ENCODE measurements at places on chromosomes 2 and 18.
A peak's percentile ranks its signal among the peaks of the same experiment; 100 is the strongest.

- no peak for DNase-seq
Observed at GRCh38 chr2:177295484-177295883, 31.0 kb upstream of the NFE2L2 start.

GRCh38 chr2:205763708-205764211, 81.5 kb downstream of the NRP2 start:
- peak; percentile 9 for DNase-seq

- DNase-seq: no peak
Observed at GRCh38 chr2:9708683-9709538, 78.1 kb upstream of the YWHAQ start.

- DNase-seq: peak; percentile 83
Observed at GRCh38 chr2:173184031-173185004, 108.7 kb downstream of the MAP3K20 start.

- no peak for DNase-seq
Observed at GRCh38 chr2:239385096-239386000, 15.5 kb downstream of the HDAC4 start.

DNA sequence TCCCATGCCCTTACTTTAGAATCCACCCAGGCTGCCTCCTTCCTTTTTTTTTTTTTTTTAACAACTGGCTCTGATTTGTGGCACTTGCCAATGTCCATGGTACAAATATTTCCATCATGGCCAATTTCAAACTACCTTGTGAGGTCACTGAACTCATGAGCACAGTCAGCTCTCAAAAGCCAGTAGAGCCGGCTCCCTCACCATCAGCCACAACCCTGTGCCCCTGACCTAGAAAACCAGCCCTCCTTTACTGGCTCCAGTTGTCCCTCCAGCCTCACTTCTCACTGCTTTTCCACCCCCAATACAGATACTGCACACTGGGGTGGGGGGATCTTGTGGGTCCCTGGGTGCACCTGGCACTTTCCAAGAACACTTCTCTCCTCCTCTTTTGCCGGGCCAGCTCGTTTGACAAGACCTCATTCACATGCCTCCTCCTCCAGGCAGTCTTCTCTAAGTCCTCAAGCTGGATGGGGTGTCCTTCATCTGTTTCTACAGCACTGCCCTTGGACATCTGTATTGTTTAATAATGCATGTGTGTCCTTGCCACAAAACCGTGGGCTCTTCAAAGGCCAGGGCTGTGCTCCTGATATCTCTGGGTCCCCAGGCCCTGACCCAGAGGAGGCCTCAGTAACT, 35.5 kb downstream of the SDC1 start:
- DNase-seq: no peak

- no peak for DNase-seq
Observed at GRCh38 chr18:13217971-13218367, 591 bp upstream of the LDLRAD4 start.

- DNase-seq: no peak
Observed at GRCh38 chr2:12236136-12236844, 480.4 kb upstream of the TRIB2 start.

DNA sequence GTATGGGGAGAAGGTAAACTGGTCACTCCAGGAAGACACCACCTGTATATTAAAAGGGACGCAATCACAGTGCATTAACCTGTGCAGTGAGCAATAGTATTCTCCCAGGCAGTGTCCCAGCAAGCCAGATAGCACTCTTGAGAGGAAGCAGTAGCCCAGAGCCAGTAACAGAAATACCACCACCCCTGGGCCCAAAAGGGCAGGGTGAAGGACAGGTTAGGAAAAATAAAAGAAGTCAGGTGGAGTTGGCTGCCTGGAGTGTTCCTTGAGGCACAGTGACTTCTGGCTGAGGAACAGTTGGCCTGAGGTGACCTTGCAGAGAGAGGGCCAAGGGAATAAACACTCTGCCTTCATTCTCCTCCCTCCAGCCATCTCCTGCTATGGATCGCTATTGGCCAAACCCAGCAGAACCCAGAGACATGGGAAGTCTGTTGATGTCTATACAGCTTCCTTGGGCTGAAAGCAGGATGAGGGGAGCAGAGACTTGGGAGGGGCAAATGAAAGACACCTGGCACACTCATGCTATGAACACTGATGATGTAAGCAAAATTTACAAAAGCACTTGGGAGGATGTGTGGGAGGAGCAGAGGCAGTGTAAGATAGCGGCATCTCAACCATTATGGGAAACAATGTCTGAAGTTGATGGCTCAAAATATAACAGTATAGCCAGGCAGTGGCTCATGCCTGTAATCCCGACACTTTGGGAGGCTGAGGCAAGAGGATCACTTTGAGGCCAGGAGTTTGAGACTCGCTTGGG, 7.5 kb downstream of the C18orf32 start:
- DNase-seq: no peak

- no peak for DNase-seq
Observed at GRCh38 chr2:64338910-64339500, 115.0 kb upstream of the LGALSL start.

DNA sequence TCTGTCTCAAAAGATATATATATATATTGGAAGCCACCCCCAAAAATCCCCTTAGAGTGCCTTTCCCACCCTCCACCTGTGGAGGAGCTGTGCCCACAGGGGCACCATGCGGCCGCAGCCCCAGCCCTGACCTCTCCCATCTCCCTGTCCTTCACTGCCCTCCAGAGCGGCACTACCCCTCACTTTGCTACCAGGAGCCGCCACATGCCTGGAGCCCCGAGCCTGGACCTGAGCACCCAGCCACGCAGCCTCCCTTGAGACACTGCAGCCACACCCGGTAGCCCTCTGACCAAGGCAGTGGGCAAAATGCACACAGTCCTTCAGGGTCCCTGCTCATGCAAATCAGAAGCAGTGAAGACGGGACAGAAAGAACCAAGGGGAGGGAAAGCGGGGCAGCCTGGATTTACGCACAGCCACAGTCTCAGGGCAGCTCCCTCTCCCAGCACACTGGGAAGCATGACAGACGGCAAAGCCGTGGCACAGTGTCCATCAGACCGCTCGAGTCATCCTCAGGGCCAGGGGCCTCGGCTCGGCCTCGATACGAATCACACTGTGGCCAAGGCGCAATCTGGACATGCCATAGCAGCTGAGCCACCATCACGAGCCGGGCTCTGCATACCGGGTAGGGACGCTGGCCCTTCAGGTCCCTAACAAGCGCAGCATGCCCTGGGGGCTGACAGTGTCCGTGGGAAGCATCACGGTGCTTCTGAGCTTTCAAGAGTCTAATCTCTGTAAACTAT, 10.1 kb downstream of the HDAC4 start:
- DNase-seq: no peak

GRCh38 chr2:146777181-146777580, 1067.6 kb upstream of the ACVR2A start:
- DNase-seq: no peak

DNA sequence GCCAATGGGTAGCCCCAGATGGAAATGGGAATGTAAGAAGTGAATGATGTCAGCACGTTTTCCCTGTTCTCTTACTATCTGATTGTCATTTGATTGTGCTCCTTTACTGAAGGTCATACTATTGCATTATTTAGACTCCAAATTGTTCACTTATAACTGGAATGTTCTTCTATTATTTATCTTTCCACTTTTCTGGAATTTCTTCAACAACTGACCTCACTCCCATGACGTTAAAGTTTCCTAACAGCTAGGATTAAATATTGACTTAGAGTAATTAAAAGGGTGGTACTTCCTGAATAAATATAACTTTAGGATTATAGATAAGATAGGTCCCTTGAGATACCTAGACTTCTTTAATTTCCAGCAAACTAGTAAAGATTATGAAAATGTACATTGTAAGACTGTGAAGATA, 10.9 kb upstream of the GULP1 start:
- no peak for DNase-seq

GRCh38 chr2:221572219-221572820, at the start of gene EPHA4:
Gene EPHA4, minus strand, starts transcription at chr2:221572304. Its CDS starts 56 bp downstream, at chr2:221572248.
- DNase-seq: peak; percentile 74

- no peak for DNase-seq
Observed at GRCh38 chr2:216389570-216389969, 17.3 kb upstream of the MARCHF4 start.

GRCh38 chr2:138565230-138565598, 63.6 kb downstream of the SPOPL start:
- DNase-seq: no peak

DNA sequence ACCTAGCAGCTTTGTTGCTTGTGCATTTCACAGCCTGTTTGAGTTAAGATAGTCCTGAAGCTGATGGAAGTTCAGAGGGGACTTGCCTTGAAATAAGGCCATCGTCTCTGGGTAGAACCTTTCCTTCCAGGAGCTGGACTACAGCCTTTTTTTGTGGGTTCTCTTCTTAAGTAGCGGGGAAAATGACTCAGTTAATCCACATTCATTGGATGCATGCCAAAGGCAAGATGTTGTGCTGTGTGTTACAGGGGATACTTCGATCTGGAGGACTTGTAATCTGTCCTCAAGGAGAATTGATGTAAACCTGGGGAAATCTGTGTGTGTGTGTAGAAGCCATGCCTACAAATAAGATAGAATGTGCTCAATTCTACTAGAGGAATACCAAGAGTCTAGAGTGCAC, 46.8 kb downstream of the RPIA start:
- DNase-seq: no peak

DNA sequence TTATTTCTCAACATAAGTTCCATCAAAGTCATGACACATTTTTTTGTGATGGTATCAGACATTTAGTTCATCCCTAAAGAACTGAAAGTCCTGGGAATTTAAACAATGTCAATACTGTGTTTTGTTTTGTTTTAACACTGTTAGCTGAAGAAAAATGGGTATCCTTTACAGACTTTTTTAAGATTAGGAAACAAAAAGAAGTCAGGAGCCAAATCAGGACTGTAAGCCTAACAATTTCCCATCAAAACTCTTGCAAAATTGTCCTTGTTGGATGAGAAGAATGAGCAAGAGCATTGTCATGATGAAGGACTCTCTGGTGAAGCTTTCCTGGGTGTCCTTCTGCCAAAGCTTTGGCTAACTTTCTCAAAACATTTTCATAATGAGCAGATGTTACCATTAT, 69.4 kb downstream of the SRD5A2 start:
- DNase-seq: no peak

GRCh38 chr2:213036836-213037235, 114.6 kb downstream of the IKZF2 start:
- DNase-seq: no peak

- no peak for DNase-seq
Observed at GRCh38 chr2:162184359-162184758, 32.3 kb upstream of the GCG start.

DNA sequence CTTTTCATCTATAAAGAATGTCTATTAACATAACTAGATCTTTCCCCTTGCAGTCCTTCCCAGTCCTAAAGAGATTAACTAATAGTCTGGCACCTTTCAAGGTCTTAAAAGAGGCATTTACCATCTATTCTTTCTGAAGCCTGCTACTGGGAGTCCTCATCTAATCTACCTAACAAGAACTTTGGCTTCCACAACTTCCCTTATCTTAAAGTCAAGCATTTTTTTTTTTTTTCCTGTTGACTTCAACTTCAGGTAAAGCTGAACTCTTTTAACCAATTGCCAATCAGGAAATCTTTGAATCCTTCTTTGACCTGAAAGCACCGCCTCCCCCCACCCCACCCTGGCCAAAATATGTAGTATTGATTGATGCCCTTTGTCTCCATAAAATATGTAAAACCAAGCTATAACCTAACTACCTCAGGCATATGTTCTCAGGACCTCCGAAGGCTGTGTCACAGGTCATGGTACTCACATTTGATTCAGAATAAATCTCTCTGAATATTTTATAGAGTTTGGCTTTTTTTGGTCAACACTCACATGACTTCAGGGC, 168.6 kb downstream of the PTPRM start:
- no peak for DNase-seq

- no peak for DNase-seq
Observed at GRCh38 chr18:7413906-7414305, 153.2 kb upstream of the PTPRM start.

- DNase-seq: no peak
Observed at GRCh38 chr2:16009560-16009959, 69.2 kb downstream of the MYCN start.

- DNase-seq: no peak
Observed at GRCh38 chr18:13380691-13381070, 162.1 kb downstream of the LDLRAD4 start.

DNA sequence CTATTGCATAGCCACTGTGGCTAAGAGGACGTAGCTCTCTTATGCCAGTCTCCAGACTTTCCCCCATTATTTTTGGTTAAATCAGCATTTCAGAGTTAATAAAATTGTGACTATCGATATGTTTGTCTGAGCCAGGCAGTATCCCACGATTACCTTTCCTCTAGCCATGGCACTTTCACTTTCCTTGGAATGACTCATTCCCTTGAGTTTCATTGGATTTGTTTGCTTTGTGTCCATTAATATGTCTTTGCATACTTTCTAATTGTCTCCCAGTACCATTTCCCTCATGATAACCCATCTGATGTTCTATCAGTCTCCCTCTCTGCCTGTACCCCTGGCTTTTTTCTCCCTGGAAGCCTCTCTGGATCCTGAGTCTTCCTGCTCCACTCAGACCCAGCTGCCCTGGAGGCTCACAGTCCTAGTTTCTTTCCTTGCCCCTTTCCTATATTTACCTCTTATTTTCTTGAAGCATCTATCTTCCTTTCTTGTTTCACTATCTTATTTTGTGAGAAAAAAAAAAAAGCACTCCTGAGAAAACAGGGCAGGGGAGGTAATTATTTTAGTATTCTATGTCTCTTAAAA, 126.1 kb downstream of the MTX2 start:
- no peak for DNase-seq

GRCh38 chr18:58118536-58118935, 74.5 kb downstream of the NEDD4L start:
- DNase-seq: no peak

DNA sequence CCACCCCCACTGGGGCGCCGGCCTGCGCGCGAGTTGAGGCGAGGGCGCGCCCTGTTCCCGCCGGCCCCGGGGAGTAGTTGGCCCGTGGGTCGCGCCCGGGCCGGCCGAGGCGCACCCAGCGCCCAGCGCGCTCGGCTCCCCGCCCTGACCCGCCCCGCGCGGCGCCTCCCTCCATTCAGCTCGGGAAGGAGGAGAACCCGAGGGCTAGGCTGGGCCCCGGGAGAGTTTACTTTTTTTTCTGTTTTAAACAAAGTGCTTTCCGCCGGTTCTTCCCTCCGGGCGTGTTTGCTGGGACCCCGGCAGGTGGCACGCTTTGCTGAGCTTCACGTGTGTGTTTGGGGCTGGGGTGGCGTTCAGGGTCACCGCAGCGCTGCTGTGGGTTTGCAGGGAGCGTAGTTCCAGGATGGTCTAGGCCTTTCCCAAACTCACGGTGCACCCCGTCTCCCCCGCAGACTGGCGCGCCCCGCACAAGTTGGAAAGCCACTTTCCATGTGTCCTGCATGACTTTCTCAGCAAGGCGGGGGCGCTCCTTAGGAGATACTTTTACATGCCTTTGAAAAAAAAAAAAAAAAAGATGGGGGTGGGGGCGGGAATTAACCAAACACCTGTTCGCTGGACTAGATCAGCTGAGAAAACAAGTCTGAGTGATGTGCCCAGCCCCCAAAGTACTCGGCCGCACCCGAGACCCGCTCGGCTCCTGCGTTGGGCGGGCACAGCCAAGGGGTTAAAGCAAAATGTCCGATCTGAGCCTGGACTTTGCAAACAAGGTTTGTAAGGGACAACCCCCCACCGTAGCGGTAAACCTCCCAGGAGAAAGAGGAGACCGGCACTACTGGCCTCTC, 825 bp downstream of the ITGA6 start:
- DNase-seq: peak; percentile 52
